HFFc6 (cell line): ENCODE measurements at places on chromosomes 13 and 19. TPM values are rescaled to one million over a fixed set of nuclear protein-coding genes. Genes with fewer than 3 reads are reported as not detected.

DNA sequence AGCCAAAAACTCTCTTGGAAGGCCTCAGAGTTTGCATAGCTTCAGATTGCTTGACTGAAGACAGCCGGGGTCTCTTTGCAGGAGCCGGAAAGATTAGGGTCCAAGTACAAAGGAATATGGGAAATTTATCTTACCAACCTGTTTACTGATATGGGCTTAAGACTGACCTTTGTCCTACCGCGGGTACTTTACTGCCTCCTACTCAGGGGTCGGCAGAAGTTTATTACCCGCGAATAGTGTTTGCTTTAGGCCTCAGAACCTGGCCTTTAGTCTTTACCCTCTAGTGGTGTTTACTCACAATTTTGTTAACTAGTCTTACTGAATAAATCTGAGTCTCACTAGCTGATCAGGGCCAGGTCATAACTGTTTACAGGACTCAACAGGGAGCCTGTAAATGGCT lies 765.4 kb upstream of the SPRY2 start:
- no peak overlapping the region for H3K4me3 ChIP-seq
- H3K36me3 ChIP-seq = no peaks in the 10 kb centered on the region
- H3K27ac ChIP-seq = no peak overlapping the region

DNA sequence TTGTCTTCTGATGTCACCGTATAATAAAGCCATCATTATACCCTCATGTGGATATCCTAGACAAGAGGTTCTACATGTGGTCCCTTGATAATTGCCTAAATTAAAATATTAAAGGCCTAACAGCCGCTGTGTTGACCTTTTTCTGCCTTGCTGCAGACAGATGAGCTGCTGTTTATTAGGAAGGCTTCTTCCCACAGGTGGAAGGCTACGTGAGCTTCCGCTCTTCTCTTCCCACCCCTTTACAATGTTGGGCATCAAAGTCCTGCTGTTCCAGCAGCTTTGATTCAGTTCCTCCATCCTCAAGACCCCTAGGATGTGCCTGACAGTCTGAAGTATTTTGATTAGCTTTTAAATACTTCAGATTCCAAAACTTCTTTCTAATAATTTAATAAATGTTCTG lies 217.1 kb downstream of the PCCA start:
- H3K27me3 ChIP-seq = no peaks in the 10 kb centered on the region
- DNase-seq = no peak
- H3K4me1 ChIP-seq = no peaks in the 10 kb centered on the region
- no peak overlapping the region for H3K4me3 ChIP-seq
- peaks cover 5% of the 10 kb centered on the region; the same call in 1 of the 2 replicates for H3K36me3 ChIP-seq
- no peak overlapping the region for H3K27ac ChIP-seq

GRCh38 chr13:99738626-99739025 lies 232.9 kb downstream of the ZIC5 start:
- H3K27ac ChIP-seq = no peak overlapping the region
- peaks cover 10% of the 10 kb centered on the region for H3K4me1 ChIP-seq
- no peaks in the 10 kb centered on the region for H3K36me3 ChIP-seq
- no peak for DNase-seq
- H3K27me3 ChIP-seq = peaks cover 26% of the 10 kb centered on the region

DNA sequence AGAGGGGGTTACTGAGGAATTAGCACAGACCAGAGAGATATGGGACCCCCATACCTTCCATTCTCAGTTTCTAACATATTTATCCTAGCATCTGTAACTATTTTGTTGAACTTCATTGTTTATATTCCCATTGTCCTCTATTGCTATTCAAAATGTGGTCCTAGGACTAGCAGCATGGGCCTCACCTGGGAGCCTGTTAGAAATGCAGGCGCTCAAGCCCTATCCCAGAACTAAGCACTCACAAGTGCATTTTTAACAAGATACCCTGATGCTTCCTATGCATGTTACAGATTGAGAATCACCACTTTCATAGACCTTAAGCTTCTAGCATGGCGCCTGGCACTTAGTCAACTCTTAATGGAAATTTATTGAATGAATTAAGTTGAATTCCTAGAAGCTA lies 58.3 kb upstream of the TDRD3 start:
- H3K4me1 ChIP-seq = no peaks in the 10 kb centered on the region
- no peak overlapping the region for H3K4me3 ChIP-seq
- no peaks in the 10 kb centered on the region for H3K36me3 ChIP-seq
- no peak for DNase-seq

GRCh38 chr13:109165417-109165904 lies 536.0 kb downstream of the MYO16 start:
- no peak overlapping the region for H3K27ac ChIP-seq
- no peak overlapping the region for H3K4me3 ChIP-seq
- H3K27me3 ChIP-seq = no peaks in the 10 kb centered on the region; the same call in 1 of the 2 replicates
- H3K4me1 ChIP-seq = no peaks in the 10 kb centered on the region; the same call in 1 of the 2 replicates
- DNase-seq = no peak

DNA sequence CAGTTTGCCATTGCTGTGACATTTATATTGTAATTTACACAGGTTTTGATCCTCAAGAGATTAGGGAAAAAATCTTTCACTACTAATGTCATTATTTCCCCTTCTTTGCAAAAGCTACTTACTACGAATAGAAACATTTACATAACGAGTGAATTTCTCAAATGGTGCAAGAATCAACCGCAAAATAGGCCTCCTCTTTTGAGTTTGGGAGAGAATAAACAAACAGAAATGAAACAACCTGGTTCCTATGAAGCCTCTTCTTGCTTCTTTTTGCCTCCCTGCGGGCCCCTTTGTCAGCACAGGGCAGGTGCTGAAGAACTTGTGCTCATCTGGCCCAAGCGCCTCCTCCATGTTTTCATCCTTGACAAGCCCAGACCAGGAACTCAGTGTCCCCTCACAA lies 10.1 kb upstream of the GJA3 start:
- H3K4me1 ChIP-seq = peaks cover 12% of the 10 kb centered on the region
- no peak for DNase-seq
- no peak overlapping the region for H3K4me3 ChIP-seq

CCL25 gene
- not detected in 3 replicates for total RNA-seq

ZNF430 gene
- total RNA-seq = 5.4 and 7.8 TPM in 2 replicates

SHC2 gene
- total RNA-seq = not detected in 2 replicates
